NCI-H748 treated with DMSO at 0.1 percent for 48 hours (cell line): ENCODE measurements at places on chromosomes 11 and 22.

DNA sequence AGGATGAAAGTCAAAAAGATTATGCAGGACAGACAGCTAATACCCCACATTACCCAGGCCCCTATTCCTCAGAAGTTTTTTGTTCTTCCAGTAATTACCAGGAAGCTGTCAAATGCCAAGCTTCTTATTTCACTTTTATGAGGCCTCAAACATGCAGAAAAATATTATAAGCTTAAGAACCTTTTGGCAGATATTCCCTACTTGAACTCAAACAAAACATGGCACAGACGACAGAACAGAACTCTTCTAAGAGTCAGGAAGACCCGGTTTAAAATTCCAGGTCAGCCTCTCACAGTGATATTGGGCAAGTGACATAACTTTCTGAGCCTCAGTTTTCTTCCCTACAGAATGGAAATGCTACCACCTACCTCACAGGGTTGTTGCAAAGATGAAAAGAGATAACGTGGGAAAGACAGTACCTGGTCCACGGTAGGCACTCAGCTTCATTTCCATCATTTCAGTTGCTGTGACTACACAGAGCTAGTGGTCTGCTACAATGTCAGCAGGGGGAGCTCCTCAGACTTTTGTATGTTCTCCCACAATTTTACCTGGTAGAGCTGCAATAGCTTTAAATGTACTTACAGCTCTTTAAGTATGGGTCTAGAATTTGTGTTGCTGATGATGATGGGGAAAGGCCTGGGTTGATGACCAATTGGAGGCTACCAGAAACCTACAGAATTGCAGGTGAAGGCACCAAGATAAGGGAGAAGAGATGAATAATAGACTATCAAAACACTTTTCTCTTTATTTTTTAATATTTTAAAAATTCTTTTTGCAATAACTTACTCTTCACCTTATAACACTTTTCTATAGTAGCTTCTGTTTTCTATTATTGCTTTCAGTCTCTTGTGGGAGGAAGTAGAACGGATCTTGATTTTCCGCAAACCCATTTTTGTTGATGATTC, 98.3 kb upstream of the CHRM4 start:
- peak; percentile 37 for DNase-seq

- no peak for DNase-seq
Observed at GRCh38 chr22:41619979-41620588, 759 bp downstream of the DESI1 start.

DNA sequence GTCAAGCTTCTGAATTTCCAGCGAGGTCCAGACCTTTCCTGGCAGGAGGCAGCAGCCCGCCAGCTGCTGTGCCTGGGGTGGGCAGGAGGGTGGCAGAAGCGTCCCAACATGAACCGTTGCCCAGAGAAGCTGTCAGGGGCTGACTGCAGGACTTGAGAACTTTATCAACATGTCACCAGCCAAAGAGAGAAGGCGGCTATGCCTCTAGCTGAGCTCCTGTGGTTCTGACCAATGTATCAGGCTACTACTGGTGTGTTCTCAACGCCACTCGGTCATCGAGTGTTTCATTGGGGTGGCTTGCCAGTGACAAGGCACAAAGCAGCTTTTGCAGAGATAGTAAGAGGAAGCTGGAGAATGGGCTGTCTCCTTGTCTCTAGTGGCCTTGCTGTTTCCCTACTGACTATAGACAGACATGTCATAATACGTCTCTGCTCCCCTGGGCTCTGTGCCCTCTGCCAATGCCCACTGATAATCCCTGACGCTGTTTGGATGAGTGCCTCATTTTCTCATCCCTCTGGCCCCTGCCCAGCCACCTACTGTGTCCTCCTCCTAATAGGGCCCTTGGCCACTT, 17.6 kb upstream of the ASCC2 start:
- DNase-seq = no peak

GRCh38 chr11:123382555-123383074, 47.5 kb upstream of the GRAMD1B start:
- DNase-seq = no peak

DNA sequence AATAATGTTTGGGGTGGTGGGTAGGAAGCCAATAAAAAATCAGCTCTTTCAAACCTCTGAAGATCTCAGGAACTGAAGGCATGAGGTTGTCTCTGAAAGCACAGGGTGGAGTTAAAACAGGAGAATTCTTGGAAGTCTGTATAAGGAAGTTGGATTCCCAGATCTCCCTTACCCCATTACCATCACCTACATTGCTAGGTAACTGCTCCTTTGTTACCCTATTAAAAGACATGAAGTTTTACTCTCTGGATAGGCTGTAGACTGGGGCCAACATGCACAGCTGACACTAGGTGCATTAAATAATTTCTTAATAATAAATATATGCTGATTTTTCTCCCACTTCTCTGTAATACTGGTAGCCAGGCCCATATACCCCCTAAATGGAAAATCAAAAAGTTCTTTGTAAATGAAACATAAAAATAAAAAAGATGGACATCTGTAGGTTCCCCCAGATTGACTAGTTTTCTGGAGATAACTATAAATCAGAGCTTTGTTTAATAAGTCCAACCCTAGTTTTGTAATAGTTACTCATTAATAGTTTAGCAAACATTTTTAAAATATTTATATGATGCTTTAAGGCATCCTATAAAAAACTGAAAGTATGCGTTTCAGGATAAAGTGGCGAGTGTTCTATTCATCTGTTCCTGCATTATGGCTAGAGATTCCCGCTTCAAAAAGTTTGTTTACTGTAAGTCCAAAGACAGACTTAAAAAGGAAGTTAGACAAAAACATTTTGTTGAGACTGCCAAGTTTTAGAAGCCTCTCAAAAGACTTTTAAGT, 63.8 kb downstream of the KIF18A start:
- DNase-seq = no peak

- no peak for DNase-seq
Observed at GRCh38 chr11:64759722-64760719, at the start of gene PYGM. PYGM (minus strand) TSS chr11:64759974; CDS start chr11:64759898, 76 bp downstream.

GRCh38 chr11:134749040-134749839, 337.2 kb upstream of the B3GAT1 start:
- no peak for DNase-seq

GRCh38 chr11:68020575-68020974, 9.9 kb upstream of the NDUFS8 start:
- DNase-seq = no peak

DNA sequence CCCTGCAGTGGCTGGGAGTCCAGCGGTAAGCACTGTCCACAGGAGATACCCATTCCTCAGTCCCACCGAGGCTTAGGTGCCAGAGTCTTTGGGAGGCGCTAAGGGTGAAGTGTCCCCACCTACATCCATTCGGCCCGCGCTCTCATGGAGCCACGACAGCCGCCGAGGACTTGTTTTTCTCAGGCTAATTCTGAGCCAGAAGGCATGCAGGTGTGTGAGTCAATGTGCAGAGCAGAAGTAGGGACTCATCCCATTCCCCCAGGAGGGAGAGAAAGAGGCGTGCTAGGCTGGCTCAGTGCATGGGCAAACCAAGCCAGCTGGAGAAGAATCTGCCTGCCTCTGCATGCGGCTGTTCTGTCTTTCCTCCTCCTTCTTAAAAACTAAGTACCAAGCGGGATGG, 46.6 kb downstream of the KCNC1 start:
- no peak for DNase-seq

DNA sequence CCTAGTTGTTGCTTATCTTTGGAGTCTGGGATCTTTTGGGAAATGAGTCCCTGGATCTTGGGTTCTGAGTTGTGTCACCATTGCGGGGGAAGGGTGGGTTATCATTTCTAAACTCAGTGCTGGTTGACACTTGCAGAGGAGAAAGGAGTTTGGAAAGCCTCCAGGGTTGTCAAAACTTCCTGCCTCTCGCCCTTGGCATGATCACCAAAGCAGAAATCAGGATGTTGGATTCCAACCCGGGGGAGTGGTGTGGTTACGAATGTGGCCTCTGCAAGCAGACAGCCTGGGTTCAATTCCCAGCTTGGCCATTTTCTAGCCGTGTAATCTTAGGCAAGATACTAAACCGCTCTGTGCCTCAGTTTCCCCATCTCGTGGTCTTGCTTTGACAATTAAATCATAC, 24.3 kb downstream of the CD6 start:
- DNase-seq = no peak

GRCh38 chr11:73314117-73314961, 6.3 kb downstream of the ARHGEF17 start:
- DNase-seq = no peak

GRCh38 chr11:125468852-125469251, 27.2 kb downstream of the FEZ1 start:
- DNase-seq = no peak

DNA sequence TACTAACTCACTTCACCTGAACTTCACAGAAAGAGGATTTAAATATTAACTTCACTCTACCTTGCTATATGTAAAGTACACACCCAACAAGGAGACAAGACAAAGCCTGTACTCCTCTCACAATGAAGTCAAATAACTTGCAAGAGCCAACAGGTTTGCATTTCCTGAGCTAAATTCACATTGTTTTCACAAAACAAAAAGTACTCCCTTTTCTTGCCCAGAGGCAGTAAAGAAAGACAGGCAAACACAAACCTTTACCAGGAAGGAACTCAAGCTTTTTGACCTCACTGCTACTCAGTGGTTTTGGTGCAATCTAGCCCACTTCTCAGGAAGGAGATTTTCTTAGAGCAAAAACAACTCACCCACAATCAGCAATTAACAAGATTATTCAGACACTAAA, 15.7 kb downstream of the USP28 start:
- DNase-seq = no peak

GRCh38 chr11:47354913-47355282, 2.4 kb upstream of the MYBPC3 start:
- DNase-seq = no peak

DNA sequence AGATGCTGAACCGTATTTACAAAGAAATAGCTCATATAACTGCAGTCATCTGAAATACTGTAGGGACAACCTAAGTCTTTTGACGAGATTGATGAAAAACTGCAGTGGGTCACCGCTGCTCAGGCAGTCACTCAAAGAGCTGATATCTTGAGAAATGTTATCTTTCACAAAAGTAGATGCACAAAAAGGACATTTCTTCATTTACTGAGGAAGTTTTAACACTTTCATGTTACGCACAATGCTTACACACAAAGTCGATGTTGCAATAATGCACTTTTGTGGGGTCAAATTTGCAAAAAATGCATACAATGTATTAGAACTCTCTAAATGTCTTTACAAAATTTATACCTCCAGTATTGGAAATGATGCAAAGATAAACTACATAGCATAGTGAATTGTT, 16.2 kb upstream of the OR10V1 start:
- DNase-seq = no peak

DNA sequence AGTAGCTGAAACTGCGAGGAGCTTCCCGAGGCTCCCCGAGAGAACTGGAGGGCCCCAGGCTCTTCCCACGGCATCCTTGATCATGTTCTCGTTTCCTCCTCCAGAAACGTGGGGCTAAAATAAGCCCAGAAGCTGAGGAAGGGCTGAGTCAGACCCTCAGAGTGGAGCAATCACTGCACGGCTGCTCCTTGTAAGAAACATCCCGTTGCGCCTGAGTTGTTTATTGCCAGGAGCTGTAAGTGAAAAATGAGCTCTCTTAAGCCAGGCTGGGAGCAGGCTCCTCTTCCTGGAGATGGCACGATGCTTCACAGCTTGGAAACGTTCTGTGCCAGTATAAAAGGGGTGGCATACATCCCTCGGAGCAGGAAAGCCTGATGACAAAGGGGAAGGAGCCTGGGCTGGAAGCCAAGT, 47.3 kb upstream of the SYN3 start:
- DNase-seq = no peak

- no peak for DNase-seq
Observed at GRCh38 chr11:84455691-84456090, 1169.5 kb upstream of the CCDC90B start.

GRCh38 chr22:17903564-17904295, 120.6 kb downstream of the MICAL3 start:
- DNase-seq = no peak

GRCh38 chr11:84833488-84834088, 793.6 kb downstream of the DLG2 start:
- DNase-seq = no peak

- no peak for DNase-seq
Observed at GRCh38 chr22:40123387-40123786, 54.3 kb upstream of the TNRC6B start.

DNA sequence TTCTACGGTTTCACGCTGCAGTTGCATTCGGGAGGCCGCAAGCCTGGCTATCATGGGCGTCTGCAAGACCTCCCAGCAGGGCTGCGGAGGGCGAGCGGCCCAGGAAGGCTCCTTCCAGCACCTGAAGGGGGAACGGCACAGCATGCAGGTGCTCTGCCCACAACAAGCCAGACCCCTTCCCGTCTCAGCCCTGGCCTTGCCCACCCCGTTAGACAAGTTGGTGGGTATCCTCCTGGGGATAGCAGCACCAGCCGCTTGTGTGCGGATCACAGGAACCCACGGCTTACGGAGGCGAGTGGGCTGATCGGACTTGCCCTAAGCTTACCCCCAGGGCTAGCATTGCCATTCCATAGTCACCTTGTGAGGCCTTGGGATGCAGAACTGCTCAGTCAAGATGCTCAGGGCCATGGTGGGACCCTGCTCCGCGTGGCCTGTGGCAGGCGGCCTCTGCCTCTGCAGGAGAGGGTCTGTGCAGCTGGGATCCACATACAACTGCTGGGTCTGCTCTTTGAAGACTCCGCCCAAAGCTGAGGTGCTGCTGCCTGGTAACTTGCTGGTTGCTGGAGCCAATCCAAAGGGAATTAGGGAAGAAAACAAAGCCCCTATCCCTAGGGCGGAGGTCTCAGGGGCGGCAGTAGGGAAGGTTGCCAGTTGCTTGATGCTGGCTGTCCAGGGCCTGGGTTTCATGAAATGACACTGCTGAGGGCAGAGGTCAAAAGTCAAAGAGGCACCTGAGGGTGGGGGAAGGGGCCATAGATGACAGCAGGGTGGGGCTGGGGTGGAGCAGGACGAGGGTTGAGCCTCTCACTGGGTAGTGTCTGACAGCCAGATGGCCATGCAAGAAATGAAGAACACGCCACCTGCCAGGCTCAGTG, 1.4 kb upstream of the OSBPL5 start:
- DNase-seq = peak; percentile 16

DNA sequence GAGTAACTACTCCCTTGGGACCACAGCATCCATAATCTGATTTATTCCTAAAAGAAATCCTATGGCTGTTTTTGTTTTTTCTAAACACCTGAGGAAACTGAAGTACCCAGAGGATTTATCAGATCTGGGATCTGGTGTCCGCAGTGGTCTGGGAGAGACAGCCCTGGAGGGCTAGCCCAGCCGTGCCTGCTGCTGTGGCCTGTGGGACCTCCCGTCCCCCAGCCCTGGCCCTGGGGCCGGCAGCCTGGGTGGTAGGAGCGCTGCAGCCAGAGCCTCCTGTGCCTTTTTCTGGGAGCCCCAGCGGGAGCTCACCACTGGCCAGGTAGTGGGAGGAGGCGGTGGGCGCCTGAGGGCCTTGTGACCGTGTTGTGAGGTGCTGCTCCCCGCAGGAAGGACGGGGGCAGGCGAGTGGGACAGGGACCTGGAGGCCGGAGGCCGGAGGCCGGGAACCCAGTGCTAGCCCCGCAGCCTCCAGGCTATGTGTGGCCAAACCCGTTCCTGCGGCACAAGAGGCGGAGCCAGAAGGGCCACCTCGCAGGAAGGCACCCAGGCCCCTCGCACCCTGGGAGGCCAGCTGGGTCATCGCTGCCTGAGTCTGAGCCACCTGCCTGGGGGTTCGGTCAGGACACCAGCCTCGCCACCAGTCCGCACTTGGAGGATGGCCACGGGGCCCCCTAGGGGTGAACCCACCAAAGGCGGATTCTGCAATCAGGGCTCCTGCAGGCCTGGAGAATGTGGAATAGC, 18.2 kb upstream of the C11orf96 start:
- no peak for DNase-seq

- no peak for DNase-seq
Observed at GRCh38 chr11:57903441-57904123, 120.1 kb upstream of the OR9Q1 start.

- no peak for DNase-seq
Observed at GRCh38 chr22:43222262-43222661, 35.3 kb upstream of the TTLL12 start.

- no peak for DNase-seq
Observed at GRCh38 chr11:126163074-126163700, 48.3 kb downstream of the RPUSD4 start.
